HuH-7 (cell line): ENCODE measurements at places on chromosomes 2 and 18.
A peak's percentile ranks its signal among the peaks of the same experiment; 100 is the strongest.

DNA sequence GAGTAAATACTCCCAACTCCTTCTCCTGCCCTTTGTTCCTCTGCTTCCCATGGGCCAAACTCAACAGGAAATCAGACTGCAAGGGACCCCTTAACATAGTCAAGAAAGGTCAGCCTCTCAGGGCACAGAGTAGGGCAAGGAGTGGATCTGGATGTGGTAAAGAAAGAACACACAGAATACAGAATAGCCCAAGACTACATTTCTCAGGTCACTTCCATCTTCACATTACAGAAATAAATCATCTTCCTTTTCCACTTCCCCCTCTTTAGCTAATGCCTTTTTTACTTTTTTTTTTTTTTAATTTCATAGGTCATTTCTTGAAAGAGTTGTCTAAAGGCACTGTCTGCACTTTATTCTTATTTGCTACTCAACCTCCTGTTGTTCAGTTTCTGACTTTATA is 558.3 kb downstream of the TNS1 start:
- no peak for DNase-seq

DNA sequence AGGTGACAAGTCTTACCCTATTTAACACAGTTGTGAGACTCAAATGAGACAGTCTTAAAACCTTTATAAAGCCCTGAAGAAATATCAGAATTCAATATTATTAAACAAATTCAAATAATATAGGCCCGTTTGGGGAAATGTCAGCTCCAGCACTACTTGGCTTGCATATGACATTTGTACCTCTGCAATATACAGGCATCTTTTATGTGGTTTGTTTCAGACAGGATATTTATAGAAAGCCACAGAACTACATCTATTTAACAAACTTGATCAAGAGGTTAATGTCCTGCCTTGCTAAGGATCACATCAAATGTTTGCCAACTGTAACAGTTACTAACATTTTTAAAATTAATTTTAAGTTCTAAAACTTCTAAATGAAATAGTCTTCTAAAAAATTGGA is 3.2 kb upstream of the MREG start:
- DNase-seq = no peak

GRCh38 chr18:3595369-3596273 is 145.6 kb downstream of the TGIF1 start:
- no peak for DNase-seq

GRCh38 chr2:109132626-109133025 is 3.6 kb downstream of the SH3RF3 start:
- no peak for DNase-seq

- DNase-seq = no peak
Observed at GRCh38 chr2:69570474-69570873, 73.1 kb downstream of the AAK1 start.

DNA sequence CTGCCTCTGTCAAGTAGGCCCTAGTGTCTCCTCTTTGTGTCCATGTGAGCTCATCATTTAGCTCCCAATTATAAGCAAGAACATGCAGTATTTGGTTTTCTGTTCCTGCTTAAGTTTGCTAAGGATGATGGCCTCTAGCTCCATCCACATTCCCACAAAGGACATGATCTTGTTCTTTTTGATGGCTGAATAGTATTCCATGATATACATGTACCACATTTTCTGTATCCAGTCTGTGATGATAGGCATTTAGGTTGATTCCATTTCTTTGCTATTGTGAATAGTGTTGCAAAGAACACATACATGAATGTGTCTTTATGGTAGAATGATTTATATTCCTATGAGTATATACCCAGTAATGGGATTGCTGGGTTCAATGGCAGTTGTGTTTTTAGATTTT is 263.2 kb downstream of the PARD3B start:
- DNase-seq = no peak

DNA sequence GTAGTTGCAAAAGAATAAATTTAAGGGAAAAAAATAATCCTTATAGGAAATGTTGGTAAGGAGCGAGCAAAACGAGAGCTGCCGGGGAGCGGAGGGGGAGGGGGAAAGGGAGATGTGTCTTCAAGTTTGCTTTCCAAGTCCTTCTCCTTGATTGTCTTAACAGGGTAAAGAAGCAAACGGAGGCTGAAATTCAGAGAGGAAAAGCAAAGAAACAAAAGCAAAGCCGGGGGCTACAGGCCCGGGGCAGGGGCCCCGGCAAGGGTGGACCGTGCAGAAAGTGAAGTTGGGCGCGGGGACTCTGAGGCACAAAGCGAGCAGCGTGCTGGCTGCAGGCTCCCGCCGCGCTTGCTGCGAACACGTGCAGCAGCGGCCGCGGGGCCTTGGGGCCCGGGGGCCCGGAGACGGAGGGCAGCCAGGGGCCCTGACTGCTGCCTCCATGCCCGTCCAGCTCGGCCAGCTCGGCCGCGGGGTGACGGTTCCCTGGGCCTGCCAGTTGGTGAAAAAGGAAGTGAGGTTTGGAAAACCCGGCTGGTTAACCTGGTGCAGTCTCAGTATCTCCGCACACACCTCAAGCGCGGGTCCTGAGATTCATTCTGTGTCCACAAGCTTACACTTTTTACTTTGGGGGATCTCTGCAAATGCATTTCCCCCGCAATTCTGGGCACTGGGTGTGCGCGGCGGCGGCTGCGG is 4.1 kb downstream of the BCL11A start:
- no peak for DNase-seq

GRCh38 chr2:44207102-44207501 is 38.4 kb downstream of the PPM1B start:
- DNase-seq = no peak

GRCh38 chr2:32271063-32271462 is 6.4 kb upstream of the NLRC4 start:
- DNase-seq = no peak

DNA sequence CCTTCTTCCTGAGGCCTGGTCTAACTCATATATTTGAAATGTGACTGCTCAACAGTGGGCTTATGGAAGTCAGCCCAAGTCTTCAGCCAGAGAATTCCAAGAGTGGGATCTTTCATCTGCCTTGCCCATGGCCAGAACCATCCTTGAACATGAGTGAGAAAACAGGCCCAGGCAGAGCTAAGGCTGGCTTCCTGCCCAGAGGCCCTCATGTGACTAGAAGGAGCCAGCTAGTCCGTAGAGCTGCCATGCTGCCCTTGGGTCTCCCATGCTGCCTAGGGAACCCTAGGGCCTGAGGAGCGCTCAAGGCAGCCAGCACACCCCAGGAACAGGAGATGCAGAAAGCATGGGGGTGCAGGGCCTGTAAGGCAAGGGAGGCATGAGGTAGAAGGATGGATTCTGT is 203.6 kb downstream of the FHOD3 start:
- no peak for DNase-seq

- DNase-seq = peak; percentile 14
Observed at GRCh38 chr2:154698296-154698720, at the start of gene KCNJ3. Gene KCNJ3 (plus strand): TSS chr2:154698695. CDS start chr2:154698776, 81 bp downstream.

DNA sequence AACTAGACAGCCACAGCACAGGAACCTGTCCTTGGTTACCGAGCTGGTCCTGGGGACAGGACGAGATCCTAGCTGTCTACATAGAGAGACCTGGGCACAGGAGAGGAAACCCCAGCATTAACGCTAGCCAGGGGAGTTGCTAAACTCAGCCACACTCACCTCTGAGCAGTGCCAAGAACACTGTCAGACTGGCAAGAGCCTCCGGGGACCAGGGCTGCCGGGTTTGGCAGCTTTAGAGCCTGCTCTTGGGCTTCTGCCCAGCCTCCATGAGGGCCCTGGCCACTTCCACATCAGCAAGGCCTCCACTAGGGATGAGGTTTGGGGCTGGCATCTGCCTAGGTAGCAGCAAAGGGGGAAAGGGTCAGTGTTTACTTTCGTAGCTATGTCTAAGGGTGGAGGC is 6.7 kb downstream of the TMBIM1 start:
- no peak for DNase-seq

GRCh38 chr2:67851016-67851415 is 211.8 kb downstream of the C1D start:
- DNase-seq = no peak

GRCh38 chr18:7958081-7958896 is 391.2 kb downstream of the PTPRM start:
- DNase-seq = no peak

- no peak for DNase-seq
Observed at GRCh38 chr2:63078852-63079606, 28.4 kb downstream of the OTX1 start.

DNA sequence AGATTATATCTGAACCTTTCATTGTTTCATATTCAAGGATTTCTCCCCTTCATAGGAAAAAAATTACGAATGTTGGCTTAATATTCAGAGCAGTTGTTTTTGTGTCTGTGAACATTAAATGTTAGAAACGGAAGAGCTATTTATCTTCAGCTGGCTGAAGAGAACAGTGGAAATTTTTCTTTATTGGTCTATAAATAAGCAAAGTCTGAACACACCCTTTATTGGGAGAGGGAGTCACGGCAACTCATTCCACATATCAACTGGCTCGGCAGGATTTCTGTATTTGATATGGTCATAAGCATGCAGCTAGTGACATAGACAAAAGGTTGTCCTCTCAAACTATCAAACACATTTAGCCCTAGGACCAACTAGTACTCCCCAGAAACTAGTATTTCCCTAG is 468.4 kb upstream of the HNRNPA3 start:
- no peak for DNase-seq

GRCh38 chr18:68928762-68929675 is 131.1 kb downstream of the CCDC102B start:
- no peak for DNase-seq

- DNase-seq = no peak
Observed at GRCh38 chr18:79314838-79315388, 80.8 kb upstream of the NFATC1 start.

DNA sequence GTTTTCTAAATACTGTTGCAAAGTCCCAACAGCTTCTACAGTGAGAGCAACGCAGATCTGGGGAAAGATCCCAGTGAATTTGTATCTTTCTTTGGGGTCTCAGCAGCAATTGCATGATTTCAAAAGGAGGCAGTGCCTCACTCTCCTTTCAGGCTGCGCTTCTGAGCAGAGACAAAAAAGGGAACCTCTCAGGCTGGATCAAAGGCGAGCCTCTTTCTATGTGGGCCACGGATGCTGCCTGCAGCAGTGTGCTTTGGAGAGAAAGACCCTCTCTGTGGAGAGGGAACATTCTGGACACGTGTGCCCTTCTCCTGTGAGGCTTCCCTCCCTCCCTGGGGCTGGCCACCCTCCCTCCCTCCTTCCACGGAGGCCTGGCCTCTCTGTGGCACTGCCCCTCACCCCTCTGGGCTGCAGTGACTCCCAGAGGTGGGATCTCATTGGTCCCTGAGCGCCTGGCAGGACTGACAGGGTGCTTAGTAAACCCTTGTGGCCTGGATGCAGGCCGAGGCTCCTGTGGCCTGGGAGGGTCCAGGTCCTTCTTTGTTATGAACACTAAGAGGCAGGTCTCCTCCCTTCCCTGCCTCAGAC is 21.6 kb upstream of the PDIA6 start:
- DNase-seq = no peak

DNA sequence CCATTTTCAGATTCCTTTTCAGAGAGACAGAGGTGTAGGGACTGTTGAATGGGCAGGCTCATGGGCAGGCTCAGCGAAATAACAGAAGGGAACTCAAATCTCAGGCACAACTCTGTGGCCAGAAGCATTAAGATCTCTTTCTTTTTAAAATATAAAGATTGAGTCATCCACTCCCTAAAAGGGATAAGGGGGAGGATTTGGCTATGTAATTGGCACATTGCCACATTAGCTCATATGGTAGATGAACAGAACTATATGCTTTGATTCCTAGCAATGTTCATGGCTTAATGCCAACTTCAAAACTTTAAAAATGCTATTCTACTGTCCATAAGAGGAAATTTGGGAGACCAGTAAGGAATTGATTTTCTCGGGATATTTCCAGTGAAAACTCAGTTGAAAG is 53.8 kb upstream of the SLC5A7 start:
- no peak for DNase-seq

DNA sequence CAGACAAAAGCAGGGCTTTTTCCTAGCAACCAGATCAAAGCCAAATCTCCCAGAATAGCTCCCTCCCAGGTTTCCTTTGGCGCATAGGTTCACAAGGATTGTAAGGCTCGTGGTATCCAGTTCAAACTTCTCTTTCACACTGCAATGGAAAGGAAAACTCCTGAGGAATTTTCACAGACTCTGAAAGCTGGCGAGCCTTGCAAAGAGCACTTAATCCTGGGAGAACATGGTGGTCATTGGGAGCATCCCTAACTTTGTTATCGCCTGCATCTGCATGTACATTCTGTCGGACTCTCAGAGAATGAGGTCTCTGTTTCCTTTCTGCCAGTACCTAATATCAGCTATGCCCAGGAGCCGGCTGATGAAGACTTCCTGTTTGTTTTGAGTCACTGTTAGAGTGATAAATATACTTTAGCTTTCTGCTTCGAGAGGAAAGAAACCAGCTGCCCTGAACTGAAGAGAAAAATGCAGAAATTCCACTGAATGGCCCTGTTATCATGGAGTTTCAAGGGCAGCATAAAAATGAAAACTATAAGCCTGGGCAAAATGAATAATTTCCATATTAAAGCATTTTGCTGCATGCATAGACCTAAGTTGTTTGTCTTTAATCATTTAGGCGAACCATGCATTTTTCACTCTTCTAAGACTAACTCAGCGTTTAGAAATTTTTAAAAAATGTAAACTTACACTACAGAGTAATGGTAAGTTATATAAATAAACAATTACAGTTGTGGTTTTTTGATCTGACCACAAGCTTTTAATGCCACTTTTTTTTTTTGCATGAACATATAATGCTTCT is 76.4 kb upstream of the ZEB2 start:
- peak; percentile 8 for DNase-seq

GRCh38 chr2:64025741-64026140 is 6.5 kb upstream of the VPS54 start:
- DNase-seq = no peak

- DNase-seq = peak; percentile 30
Observed at GRCh38 chr2:18178736-18179349, 300.4 kb downstream of the KCNS3 start.

- DNase-seq = no peak
Observed at GRCh38 chr2:17857021-17857420, 21.4 kb upstream of the KCNS3 start.

GRCh38 chr2:159807183-159808031 is 9.4 kb upstream of the CD302 start:
- peak; percentile 72 for DNase-seq

DNA sequence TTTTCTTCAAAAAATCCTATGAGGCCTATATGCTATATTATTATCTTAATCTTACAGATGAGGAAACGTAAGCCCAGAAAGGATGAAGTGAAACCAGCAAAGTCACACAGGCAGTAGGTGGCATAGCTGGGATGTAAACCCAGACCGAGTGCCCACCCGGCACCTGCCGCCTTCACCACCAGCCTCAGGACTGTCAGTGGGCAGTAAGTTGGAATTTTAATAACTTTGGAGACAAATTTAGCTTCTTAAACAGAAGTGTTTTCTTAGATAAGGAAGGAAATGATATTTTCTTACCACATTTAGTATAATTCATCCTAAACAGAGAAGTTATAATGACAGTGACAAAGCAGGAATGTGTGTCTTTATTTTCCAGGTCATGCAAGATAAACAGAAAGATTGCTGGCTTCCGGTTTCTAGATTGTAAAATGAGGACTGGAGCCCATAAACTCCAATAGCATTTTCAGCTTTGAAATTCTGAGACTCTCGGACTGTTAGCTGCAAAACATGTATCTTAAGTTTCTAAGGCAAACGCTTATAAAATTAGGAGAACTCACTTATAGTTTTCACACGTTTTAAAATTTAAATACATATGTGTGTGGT is 59.3 kb downstream of the CD8B2 start:
- no peak for DNase-seq

- DNase-seq = no peak
Observed at GRCh38 chr2:118232391-118232790, 144.1 kb downstream of the INSIG2 start.

- DNase-seq = no peak
Observed at GRCh38 chr2:8058652-8059051, 623.2 kb upstream of the ID2 start.

- no peak for DNase-seq
Observed at GRCh38 chr2:6325616-6326015, 540.1 kb downstream of the CMPK2 start.
